CD4-positive, alpha-beta T cell treated with Interleukin-21 for 1 hour (primary cell): ENCODE measurements at places on chromosomes 6 and 20.

DNA sequence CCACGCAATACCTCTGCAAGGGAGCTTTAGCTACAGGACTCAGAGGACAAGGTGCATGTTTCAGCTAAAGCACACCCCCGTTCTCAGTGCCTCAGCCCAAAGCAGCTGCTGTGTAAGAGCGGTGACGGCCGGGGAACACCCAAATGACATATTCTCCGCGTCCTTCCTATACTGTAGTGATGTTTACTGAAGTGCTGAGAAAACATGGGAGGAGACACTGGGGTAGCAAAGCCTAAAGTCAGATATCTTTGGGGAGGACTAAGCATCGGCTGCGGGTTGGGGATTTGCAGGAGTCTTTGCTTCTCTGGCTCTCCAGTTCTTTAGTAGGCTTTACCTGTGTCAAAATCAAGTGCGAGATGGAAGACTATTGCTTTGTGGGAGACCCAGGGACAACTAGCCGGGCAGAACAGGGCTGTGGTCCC, 1.7 kb downstream of the SLC22A23 start:
- DNase-seq, result peak; percentile 55

DNA sequence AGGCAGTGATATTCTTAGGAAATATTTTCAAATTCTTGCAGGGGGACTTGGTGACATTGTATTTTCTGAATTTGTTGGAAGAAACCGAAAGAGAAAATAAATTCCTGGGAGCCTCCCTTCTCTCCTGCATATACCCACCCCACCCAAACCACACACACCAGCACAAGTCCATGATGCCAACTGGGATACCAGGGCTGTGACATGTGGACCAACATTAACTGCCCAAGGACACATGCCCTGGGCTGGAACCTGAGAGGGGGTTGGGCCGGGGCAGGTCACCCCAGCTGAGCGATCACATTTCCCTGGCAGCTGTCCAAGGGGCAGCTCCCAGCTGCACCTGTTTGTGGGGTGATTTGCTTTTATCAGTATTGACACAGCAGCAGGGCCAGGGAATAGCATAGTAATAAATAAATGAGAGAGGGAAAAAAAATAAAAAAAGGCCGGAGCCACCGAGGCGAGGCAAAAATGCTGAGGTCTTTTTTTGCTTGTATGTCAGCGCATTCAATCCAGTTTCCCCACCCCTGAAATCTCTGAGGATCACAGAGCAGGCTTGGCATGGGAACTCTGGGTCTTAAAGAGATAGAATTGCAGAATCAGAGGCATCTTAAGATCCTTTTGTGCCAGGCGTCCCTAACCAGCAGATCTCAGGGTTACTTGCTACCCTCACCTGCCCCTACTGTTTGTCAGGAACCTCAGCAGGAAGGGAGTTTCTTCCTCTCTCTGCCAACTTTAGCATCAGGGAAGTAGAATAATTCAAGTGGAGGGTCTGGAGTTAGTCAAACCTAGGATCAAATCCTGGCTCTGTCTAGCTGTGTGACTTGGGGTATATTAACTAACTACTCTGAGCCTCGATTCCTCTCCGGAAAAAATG, 66.5 kb upstream of the PIM1 start:
- DNase-seq, result peak; percentile 11

GRCh38 chr6:159450815-159451465, 242.1 kb downstream of the SOD2 start:
- DNase-seq, result no peak

GRCh38 chr6:16964553-16965499, 137.0 kb upstream of the STMND1 start:
- peak; percentile 65 for DNase-seq

DNA sequence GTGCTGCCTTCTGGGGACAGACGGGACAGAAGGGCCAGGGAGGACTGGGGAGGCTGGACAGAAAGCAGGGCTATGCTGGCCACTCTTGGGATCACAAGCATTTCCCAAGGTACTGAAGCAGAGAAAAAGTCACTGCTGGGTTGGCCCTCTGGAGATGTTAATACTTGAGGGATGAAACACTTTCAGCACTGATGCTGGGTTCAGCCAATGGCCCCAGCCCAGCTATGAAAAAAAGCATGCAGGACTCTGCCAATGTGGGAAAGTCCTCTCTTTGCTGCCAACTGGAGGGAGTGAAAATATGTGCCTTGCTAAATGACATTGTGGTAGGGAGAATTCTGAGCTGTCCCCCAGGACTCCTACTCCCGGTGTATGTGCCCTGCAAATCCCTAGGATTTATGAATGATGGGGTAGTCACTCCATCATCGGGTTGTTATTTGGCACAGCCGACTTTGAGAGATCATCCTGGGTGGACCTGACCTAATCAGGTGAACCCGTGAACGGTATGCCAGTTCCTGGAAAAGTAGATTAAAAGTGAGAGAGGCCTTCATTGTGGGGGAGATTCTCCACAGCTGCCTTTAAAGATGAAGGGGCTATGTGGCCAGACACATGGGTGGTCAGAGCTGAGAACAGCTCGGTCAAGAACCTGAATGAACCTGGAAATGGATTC, 119.9 kb upstream of the TRAF3IP2 start:
- no peak for DNase-seq
